ENCODE measurements at places on chromosomes 6 and 20.

DNA sequence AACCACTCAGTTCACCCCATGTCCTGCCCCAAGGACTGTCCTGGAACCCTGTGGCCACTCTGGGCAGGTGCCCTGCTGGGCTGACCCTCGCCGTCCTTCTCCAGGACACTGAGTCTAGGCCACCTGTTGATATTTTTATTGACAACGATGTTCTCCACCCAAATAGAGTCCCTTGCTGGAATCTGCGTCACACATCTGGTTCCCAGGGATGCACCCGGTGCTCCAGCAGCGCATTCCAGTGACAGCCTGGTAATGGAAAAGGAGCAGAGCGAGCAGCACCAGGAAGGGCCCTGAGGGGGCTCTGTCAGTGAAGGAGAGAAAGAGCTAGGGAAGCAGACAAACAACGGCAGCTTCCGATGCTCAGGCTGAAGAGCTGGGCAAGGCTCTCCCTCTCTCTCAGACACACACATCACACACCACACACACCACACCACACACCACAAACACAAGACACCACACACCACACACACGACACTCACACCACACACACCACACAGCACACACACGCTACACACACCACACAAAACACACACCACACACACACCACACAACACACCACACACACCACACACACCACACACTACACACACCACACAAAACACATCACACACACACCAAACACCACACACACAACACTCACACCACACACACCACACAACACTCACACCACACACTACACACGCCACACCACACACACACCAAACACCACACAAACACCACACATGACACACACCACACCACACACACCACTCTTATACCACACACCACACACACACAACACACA is 117.9 kb upstream of the THBS2 start:
- peak; percentile 39 for DNase-seq

DNA sequence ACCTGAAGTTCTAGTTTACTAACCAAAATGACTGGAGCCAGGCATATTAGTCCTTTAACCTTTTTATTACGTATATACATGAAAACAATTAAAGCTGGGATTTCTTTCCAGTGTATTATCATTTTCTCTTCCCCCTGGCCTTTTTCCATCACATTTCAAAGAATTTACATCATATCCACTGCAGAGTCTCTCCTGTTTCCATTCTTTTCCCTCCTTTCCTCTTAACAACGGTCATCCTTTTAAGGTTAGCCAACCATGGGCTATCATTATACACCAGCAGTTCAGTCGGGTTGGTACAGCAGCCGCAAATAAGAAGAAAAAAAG is 104.6 kb downstream of the TFAP2A start:
- no peak for DNase-seq

DNA sequence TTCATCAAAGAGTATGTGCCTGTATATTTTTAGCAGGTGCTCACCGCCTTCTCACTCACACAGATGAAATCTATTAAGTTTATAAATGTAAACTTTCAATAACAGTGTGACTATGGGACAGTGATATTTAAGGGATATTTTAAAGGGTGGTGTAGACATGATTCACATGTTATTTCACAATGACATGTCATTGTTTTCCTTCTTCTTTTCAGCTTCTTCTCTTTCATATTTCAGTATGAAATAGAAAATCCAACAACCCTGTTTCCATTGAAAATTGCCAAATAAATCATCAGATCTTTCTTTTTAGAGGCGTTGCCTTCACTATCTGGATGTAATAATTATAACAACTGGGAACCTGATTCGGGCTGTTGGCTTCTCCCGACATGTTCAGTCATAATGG is 54.8 kb downstream of the PFDN4 start:
- no peak for DNase-seq

DNA sequence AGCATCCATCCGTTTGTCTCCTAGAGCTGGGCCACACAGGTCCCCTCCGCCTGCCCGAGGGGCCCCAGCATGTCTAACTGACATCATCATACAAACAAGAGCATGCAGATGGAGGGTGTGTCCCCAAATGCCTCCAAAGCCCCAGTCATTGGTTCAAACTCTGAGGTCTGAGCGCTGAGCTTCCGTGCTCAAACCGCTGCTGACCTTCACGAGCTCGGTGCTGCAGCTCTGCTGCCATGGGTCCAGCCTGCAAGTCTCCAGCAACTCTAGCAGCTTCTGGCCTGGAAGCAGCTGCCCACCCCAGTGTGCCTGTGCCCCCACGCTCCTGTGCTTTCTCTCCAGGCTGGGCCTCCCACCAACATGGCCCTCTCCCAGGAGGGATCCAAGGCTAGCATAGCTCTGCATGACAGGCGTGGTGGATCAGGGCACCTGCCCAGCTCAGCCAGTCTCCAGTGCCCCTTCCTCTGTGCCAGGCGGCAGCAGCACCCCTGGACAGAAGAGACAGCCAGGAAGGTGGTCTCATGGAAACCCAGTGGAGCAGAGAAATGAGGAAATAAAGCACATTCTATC is 131.6 kb upstream of the PMEPA1 start:
- no peak for DNase-seq

DNA sequence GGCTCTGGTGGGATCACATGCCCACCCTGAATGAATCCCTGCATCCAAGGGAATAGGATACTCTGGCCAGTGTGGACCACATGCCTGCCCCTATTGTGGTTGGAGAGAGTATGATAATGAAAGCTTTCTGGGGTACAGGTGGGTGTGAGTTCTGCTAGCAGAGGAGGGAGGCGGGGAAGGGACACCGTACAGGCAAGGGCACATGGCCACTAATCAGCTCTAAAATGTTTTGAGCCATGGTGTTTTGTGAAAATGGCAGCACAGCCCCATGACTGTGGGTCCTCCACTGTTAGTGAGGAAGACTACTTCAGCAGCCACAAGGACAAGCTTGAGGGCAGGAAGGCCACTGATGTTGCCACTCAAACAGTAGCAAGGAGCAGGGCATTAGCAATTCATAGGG is 11.9 kb upstream of the DHX35 start:
- DNase-seq, result no peak

- DNase-seq, result no peak
These were observed 519.7 kb upstream of the CDH4 start for GRCh38 chr20:60732322-60732721.

DNA sequence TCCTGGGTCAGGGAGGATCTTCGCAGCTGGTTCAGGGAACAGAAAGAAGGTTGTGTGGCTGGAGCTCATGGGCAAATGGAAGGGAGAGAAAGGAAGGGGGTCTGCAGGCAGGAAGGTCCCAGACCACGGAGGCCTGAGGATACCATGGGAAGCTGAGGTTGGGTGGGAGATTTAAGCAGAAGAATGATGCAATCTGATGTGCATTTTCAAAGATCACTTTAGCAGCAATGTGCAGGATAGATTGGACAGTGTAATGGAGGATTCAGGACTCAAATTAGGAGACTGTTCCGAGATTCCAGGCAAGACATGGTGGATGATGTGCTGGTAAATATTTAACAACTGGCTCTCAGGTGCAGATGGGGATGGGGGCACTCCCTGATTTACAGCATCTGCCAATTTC is 5.8 kb upstream of the RRBP1 start:
- DNase-seq, result no peak
